ENCODE measurements at places on chromosomes 5 and 9.

DNA sequence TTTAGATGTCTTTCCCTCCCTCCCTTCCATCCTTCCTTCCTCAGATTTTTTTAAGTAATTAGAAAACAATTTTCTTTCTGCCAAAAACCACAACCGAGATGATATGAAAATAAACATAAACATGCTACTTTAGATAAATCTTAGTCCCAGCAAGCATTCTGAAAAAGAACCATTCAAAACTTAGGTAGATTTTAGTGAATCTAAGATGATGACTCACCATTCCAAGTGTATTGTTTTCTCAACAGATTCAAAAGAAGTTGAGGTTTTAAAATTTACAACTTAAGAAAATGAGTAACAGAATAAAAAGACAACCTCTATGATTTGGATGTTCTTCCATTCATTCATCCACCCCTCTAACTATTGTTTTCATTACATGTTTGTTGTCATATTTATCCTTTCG lies 465.1 kb downstream of the PDE4D start:
- no peak for DNase-seq

- DNase-seq, result peak; percentile 68
These were observed 33.4 kb downstream of the MAP1B start for GRCh38 chr5:72140711-72141110.

DNA sequence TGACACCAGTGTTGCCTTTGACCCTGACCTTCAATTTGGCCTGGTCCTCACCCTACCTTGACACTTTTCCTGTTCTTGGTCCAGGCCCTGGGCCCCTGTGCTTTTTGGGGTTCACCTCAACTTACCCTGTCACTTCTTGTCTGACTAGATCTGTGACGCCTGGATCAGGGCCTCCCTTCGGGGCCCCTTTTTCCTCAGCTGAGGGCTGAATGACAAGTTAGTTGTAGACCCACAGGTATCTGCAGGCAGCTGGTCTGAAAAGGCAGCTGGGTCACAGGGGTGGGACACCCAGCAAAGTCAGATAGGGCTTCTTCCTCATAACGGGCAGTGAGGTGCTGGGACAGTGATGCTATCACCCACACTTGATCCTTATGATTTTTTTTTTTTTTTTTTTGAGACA lies 10.0 kb upstream of the MYORG start:
- no peak for DNase-seq

- DNase-seq, result no peak
These were observed 7.9 kb downstream of the TLE4 start for GRCh38 chr9:79579624-79580023.

GRCh38 chr9:97415146-97415545 lies 3.2 kb downstream of the TDRD7 start:
- no peak for DNase-seq

- no peak for DNase-seq
These were observed 123.0 kb downstream of the COL23A1 start for GRCh38 chr5:178467205-178467567.

DNA sequence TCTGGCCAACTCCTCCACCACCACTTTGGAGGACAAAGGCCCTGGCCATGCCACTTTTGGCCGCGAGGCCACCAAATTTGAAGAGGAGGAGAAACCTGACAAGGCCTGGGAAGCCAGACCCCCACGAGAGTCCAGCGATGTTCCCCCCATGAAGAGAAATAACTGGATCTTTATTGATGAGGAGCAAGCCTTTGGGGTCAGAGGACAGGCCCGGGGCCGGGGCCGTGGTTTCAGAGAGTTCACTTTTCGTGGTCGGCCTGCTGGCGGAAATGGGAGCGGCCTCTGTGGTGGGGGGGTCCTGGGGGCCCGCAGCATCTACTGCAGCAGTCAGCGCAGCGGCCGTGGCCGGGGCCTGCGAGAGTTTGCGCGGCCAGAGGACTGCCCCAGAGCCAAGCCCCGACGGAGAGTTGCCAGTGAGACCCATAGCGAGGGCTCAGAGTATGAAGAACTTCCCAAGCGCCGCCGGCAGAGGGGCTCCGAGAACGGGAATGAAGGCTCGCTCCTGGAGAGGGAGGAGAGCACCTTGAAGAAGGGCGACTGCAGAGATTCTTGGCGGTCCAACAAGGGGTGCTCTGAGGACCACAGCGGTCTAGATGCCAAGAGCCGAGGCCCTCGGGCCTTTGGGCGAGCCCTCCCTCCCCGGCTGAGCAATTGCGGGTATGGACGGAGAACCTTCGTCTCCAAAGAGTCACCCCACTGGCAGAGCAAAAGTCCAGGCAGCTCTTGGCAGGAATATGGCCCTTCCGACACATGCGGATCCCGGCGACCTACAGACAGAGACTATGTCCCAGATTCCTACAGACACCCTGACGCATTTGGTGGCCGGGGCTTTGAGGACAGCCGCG lies 27.4 kb upstream of the POMT1 start:
- no peak for DNase-seq

DNA sequence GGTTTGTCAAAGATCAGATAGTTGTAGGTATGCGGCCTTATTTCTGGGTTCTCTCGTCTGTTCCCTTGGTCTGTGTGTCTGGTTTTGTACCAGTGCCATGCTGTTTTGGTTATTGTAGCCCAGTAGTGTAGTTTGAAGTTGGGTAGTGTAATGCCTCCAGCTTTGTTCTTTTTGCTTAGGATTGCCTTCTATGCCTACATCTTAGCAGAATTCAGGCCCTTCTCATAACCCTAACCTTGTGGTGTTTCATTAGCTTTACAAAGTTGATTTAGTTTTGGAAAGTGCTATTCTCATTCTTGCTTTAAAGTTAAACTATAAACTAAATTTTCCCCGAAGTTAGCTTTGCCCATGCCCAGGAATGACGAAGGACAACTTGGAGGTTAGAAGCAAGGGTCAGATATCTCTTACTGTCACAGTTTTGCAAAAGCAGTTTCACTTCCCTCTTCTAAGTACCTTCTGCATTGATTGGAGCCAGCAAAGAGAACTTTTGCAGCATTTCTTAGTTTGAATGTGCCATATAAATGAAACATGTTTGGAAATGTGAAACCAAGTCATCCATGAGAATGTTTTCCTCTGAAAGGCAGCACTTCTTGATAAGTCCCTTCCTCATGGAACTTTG lies 274.3 kb upstream of the DMRT1 start:
- no peak for DNase-seq

DNA sequence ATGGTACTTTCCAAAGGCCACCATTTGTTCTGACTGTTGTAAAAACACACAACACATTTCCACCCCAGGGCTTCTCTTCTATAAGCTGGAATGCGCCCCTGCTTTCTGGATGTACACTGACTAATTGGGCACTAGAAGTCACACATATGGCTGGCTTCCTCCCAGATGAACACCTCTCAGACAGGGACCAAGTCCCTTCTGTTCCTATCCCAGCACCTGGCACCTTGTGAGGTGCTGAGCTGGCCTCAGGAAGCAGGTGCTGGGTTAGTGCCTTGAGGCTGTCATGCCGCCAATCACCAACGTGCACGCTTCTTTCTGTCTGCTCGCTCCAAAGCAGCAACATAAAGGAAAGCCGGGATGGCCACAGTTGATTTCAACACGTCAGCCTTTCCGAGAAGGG lies 93.2 kb downstream of the FSTL4 start:
- DNase-seq, result no peak

Data from fibroblast of skin of back (primary cell).